ENCODE measurements at places on chromosomes 3 and 15.

DNA sequence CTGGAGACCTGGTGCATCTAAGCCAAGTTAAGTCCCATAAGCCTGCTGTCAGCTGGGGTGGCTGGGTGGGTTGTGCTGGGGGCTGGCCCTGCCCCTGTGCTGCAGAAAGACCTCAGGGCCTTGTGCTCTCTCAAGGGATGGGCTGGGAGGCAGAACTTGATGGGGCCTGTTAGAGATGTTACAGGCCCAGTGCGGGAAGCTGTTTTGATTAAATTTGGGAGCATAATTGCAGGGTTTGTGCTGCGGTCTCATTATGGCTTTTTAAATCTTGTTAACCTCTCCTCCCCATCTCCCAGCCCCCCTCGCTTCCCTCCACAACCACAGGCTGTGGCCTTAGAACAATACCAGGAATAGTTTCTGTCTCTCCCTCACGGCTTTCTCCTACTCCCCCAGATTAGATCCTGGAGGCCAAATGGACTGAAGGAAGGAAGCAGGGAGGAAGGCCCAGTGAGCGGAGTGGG, 87.6 kb upstream of the TLE3 start:
- DNase-seq, result no peak

DNA sequence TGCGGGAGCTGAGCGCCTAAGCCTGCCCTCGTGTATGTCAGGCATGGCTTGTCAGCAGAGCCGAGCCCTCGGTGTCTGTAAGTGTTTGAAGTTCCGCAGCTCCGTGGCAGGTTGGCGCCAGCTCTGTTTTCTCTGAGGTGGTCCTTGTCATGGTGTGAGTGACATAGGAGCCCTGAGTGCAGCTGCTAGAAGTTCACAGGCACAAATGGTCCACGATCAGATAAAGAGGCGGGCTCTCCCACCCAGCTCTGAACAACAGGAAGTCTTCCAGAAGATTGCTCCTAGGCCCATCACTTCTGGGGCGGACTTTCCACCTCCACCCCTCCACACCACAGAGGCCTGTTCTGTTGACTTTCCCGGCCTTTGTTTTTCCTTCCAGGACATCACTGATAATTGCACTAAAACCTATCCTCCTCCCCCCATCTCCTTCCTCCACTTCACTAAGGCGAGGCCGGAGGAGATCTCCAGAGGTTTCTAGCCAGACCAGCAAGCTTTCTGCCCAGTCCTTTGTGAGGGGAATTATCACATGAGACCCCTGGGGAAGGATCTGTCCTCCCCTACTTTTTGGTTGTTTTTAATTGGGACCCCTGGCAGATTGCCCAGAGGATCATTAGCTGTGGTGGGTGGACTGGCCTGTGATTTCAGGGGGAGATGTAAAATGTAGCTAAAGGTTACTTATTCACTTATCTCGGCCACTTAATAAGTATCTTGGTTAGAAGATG, 19.9 kb downstream of the ITPR1 start:
- DNase-seq, result peak; percentile 90

- peak; percentile 63 for DNase-seq
Observed at GRCh38 chr3:153285194-153285641, 123.2 kb downstream of the RAP2B start.

GRCh38 chr15:38650936-38651327, 86.3 kb upstream of the RASGRP1 start:
- no peak for DNase-seq

- DNase-seq, result peak; percentile 64
Observed at GRCh38 chr3:53493963-53494791, at the start of gene CACNA1D. CACNA1D (plus strand) TSS chr3:53494611; CDS start chr3:53495167, 556 bp downstream.
